Choroid plexus epithelial cell (primary cell): ENCODE measurements at places on chromosomes 12 and 14.

GRCh38 chr12:31752450-31752849, 23.6 kb upstream of the AMN1 start:
- DNase-seq: no peak

- no peak for DNase-seq
Observed at GRCh38 chr12:53735556-53735955, 8.3 kb upstream of the CALCOCO1 start.

GRCh38 chr12:68102163-68102562, 57.4 kb downstream of the IFNG start:
- DNase-seq: no peak

- no peak for DNase-seq
Observed at GRCh38 chr12:24996820-24997219, 47.9 kb upstream of the BCAT1 start.

DNA sequence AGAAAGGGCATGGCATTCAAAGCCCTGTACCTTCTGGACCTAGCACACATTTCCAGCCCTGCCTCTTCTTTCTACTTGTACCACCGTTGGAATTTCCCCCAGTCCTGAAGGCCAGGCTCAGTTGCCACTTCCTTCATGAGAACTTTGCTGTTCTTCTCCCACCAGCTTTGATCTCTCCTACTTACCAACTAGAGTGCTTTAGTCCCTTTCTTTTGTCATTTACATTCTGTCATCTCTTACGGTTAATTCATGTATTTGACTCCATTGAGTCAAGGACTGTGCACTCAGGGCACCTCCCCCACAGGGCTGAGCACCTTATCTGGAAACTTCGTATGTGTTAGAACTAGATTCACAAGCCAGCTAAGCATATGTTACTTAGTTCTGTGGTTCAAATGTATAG, 26.3 kb downstream of the BICDL1 start:
- DNase-seq: no peak

GRCh38 chr14:76678244-76678800, 82.9 kb upstream of the VASH1 start:
- DNase-seq: no peak

GRCh38 chr12:3097186-3097804, 20.1 kb downstream of the TSPAN9 start:
- peak; percentile 90 for DNase-seq

GRCh38 chr12:131065801-131066200, 112.1 kb downstream of the ADGRD1 start:
- no peak for DNase-seq

- peak; percentile 28 for DNase-seq
Observed at GRCh38 chr12:20000229-20000849, 368.0 kb upstream of the PDE3A start.

GRCh38 chr12:1448336-1448735, 146.0 kb downstream of the FBXL14 start:
- DNase-seq: no peak

DNA sequence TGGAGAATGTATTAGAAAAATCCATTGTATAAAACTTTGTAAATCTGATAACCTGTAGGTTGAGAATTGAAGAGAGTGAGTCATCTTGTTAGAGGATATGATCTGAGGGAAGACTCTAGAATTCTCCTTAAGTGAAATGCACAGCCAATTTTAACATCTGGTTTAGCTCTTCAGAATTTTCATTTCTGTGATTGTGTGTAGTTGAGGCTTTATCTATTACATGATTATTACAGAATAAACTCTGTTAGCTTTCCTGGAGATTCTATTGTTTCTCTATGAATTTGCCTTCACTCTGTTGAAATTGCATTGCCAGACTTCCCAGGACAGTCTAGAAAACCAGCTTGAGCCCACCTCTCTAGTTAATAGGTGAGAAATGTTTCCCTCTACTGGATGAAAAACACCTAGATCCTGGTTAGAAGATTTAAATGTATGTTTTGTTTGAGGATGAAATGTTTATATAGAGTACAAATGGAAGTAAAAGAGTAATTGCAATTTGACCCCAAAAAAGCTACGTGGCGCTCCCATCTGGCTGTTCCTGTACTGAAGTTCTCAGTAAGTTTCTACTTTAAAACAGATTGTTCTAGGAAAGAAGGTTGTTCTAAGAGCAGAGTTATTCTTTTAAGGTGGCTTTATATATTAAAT, 2.9 kb downstream of the NUDT4 start:
- DNase-seq: peak; percentile 62

- no peak for DNase-seq
Observed at GRCh38 chr14:82410064-82410463, 876.4 kb upstream of the SEL1L start.

GRCh38 chr12:14988035-14988434, 15.2 kb downstream of the PDE6H start:
- no peak for DNase-seq

- no peak for DNase-seq
Observed at GRCh38 chr12:88156075-88156654, 14.1 kb downstream of the TMTC3 start.

DNA sequence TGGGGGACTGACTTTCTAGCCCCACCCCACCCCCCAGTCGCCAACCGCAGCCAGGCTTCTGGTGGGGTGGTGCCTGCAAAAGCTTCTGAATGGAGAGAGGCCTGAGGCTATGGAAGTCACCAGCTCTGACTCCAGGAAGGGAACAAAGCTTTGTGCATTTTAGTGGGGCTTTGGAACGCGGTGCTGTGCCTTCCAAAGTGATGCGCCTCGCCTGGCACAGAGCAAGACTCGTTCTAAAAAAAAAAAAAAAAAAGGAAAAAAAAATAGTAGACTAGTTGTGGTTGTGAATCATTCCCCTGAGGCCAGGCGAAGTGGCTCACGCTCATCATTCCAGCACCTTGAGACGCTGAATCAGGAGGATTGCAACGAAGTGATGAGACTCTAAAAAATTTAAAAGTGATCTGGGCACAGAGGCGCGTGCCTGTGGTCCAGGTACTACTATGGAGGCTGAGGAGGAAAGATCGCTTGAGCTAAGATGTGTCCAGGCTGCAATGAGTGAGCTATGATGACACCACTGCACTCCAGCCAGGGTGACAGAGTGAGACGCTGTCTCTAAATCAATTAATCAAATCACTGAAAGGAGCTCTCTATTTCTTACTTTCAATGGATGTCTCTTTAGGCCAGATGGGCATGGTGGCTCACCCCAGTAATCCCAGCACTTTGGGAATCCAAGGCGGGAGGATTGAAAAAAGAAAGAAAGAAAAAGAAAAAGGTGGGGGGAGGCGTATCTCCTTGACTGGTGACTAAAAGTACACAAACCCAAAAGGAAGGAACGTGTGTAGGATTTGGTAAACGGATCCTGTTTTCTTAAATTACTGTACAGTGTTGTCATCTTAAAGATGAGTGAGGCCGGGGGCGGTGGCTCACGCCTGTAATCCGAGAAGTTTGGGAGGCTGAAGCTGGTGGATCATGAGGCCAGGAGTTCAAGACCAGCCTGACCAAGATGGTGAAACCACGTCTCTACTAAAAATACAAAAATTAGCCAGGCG, 259.6 kb upstream of the ALG10B start:
- no peak for DNase-seq

GRCh38 chr14:84098261-84098660, 1431.7 kb upstream of the FLRT2 start:
- no peak for DNase-seq

GRCh38 chr12:28683366-28683765, 465.7 kb upstream of the FAR2 start:
- DNase-seq: peak; percentile 37

DNA sequence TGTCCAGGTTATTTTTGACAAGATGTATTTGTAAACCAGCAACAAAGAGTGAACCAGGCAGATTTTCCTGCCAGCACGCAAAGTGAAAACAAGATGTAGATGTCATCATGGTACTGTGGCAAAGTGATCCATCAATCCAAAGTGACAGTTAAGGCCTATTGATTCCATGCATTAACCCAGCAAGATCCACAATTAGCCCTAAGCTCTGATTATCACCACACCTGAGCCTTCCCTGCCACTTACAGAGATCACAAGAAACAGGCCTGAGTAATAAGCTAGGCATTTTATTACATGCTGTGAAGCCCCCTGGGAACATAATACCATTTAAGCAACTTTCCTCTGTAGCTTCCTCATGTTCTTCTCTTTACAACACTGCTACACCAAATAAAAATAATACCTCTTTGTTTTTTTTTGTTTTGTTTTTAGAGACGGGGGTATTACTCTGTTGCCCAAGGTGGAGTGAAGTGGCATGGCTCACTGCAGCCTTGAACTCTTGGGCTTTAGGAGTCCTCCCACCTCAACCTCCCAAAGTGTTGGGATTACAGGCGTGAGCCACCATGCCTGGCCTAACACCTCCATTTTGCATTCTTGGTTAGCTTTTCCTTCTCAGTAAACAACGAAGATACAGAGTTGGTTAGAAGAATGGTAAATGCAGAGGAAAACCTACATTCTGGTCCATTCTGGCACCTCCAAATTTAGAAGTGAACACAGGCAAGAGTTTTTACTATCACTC, 85.5 kb downstream of the STON2 start:
- DNase-seq: no peak

DNA sequence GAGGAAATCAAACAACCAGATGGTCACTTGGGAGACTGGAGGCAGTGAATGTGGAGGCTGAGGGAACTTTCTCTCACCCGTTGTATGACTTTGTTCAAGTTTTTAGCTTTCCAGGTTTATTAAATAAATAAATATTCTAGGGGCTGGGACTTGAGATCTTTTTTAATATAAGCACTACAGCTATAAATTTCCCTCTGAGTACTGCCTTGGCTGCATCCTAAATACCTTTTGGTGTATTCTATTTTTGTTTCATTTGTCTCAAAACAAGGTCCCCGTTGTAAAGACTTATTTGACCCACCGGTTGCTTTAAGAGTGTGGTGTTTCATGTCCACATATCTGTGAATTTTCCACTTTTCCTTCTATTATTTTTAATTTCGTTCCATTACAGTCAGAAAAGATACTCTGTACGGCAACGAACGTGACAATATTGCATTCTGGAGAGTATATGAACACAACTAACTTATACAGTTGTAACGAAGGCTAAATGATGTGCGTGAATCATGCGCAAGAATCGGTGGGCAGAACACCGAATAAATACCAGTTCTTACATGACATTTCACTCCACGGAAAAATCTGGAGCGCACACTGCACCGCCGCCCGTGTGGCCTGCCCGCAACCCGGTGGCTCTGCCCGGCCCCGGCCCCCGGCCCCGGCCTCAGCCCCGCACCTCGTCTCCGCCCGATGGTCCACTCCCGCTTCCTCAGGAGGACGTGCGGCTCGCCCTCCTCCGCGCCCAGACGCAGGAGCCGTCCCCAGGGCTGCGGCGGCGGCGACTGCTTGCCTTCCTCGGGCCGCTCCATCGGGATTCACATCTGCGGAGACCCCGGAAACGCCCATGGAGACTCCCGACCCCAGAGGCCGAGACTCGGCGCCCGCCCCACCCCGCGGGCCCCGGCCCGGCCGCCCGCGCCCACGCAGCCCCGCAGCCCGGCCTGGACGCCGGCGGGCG, 602 bp downstream of the CHFR start:
- DNase-seq: peak; percentile 14

GRCh38 chr14:104788161-104788818, 7.3 kb downstream of the AKT1 start:
- DNase-seq: no peak

DNA sequence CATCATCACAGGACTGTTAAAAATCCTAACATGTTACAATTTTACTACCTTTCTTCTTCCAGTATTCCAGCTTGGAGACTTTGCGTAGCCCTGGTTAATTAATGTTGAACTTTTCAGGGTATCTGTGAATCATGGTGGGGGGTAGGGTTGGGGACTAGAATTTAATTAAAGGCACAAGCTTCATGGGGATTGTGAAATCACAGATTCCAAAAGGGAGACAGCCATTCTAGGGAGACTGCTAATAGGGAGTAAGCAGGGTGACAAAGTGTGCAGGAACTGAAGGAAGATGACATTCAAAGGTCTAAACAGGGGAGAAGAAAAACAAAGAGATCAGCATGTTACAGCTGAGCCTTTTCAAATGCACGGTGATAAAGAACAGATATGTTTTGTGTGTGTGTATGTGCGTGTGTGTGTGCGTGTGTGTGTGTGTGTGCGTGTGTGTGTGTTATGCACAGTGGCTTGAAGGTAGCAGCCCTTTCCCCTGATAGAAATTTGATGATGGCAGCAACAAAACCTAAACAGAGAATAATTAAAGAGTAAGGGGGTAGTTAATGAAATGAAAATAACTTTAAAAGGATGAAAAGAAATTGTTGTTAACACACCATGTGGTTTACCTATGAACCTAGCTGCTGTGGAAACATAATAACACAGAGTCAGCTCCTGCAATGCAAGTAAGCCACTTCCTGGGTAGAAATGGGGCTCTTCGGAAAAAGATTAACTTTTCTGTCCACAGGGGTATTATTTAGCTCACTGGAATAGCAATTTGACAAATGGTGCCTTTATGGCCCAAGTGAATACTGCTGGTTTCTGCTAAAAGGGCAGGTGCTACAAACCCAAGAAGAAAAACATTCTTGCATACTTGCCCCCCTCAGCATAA, 581.7 kb downstream of the DIO2 start:
- peak; percentile 52 for DNase-seq

GRCh38 chr14:99518441-99519346, 37.5 kb downstream of the CCNK start:
- DNase-seq: peak; percentile 60

- no peak for DNase-seq
Observed at GRCh38 chr14:94153750-94154342, 20.3 kb upstream of the PPP4R4 start.

DNA sequence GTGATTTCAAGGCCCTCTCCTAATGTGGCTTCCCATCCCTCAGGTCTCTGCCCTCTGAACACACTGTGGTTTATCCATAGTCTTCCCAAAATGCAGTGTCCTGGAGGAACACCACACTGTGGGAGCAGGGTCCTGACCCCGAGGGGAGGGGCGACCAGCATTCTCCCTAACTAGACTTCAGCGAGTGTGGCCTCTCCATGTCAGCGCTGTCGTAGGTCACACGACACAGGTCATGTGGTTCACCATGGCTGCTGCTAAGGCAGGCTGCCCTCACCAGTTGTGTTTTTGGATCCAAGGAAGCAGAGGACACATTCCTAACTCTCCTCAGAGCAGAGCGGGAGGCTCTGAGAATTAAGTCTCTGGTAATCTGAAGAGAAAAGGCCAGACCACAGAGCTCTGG, 50.5 kb downstream of the SSH1 start:
- DNase-seq: no peak

- DNase-seq: peak; percentile 70
Observed at GRCh38 chr14:68952531-68953195, 26.4 kb downstream of the ACTN1 start.

GRCh38 chr12:57874166-57875108, 27.9 kb upstream of the CTDSP2 start:
- DNase-seq: no peak

DNA sequence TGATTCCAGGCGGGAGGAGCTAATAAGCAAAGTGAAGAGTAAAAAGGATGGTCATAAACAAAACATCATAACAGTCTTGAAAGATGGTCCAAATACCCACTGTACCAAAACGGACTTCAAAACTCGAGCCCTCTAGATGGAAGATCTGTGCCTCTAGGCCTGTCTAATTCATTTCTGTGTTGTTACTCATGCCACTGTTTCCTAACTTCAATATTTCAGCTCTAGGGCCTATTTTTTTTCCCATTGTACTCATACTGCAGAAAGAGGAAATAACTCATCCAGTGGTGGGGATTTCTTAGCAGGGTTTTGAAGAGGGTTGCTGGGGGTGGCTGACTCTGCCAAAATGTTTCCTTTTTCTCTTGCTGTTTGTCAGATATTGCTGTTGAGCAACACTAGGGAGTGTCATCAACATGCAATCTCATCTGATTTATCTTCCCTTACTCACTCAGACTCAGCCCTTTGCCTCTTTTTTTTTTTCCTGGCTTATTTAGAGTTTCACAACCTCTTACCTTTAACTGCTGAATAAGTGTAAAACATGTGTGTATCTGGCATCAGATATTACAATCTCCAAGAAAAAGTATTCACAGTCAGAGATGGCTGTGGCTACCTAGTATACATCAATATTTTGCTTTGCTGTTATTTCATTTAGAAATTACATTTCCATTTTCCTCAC, 189.6 kb downstream of the DUSP6 start:
- DNase-seq: peak; percentile 99
